ENCODE measurements at places on chromosomes 6 and 20. TPM values are rescaled to one million over a fixed set of nuclear protein-coding genes. Genes with fewer than 3 reads are reported as not detected.

DNA sequence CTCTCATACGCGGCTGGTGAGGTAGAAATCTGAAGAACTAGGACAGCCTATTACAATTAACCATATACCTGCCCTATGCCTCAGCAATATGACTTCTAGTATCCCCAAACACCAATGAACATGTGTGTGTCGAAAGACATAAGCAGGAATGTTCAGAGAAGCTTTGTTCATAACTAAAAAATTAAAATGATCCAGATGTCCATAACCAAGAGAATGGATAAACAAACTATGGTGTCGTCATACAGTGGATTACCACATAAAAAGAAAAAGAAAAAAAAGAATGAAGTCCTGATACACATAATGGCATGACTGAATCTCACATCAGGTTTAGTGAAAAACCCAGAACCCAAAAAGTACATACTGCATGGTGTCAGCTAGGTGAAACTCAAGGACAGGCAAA, 73.9 kb downstream of the MDN1 start:
- no peak for DNase-seq

GRCh38 chr6:38517005-38517404, 122.7 kb downstream of the BTBD9 start:
- DNase-seq: no peak

- peak; percentile 19 for DNase-seq
Measured at GRCh38 chr6:71886184-71887005, at the start of gene RIMS1. TSS of gene RIMS1 (plus strand) at chr6:71886550. CDS start at chr6:71887024, 474 bp downstream.

DNA sequence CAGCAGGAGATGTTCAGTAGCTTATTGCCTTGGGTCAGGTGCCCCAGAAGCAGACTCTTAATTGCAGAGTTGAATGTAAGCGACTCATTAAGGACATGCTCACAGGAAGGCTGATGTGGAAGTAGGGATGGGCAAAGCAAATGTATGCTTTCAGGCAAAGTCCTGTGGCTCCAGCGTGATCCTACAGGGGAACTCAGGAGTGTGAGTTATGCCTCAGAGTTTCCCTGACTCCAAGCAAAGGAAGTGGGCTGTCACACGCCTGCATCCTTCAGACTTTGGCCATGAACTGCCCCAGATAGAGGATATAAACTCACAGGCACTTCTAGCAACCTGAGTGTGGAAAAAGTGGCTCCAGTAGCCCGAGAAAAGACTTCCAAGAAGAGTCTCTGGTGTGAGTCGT, 64.9 kb upstream of the ZNF133 start:
- DNase-seq: no peak

DNA sequence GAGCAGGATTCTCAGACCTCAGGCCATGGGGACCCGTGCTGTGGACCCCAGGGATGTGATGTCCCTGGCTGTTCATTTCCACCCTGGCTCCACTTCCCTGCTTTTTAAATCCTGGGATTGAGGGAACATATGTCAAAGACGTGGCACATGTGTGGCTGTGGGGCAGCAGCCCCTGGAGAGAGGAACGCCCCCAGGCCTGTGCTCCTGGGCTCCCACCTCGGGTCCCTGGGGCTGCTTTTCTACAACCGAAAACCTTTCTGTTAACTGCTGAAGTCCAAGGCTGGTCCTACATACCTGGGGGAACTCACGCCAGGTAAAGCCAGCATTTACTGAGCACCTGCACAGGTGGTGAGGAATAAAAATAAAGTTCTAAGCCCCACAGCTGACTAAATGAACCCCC, 102.3 kb upstream of the FRMD1 start:
- no peak for DNase-seq

- no peak for DNase-seq
Measured at GRCh38 chr6:92110403-92110802, 1309.0 kb downstream of the EPHA7 start.

- DNase-seq: no peak
Measured at GRCh38 chr6:95095855-95096254, 481.5 kb upstream of the MANEA start.

- DNase-seq: no peak
Measured at GRCh38 chr6:98416027-98416426, 418.3 kb upstream of the POU3F2 start.

Gene PTCHD4
- 0.26 TPM for total RNA-seq

GRCh38 chr6:150516199-150516598, 83.5 kb upstream of the PLEKHG1 start:
- DNase-seq: no peak

GRCh38 chr6:38586992-38587391, 52.7 kb downstream of the BTBD9 start:
- DNase-seq: no peak

- peak; percentile 67 for DNase-seq
Measured at GRCh38 chr6:159969921-159970320, 1.0 kb downstream of the IGF2R start.

GRCh38 chr6:3871515-3871914, 22.3 kb downstream of the FAM50B start:
- no peak for DNase-seq

GRCh38 chr20:21053002-21053762, 53.0 kb downstream of the LINC00237 start:
- no peak for DNase-seq

Gene ECT2L
- not detected for total RNA-seq
